ENCODE measurements at places on chromosomes 3 and 15.

- no peak overlapping the region for H3K27ac ChIP-seq
- no peaks in the 10 kb centered on the region for H3K4me1 ChIP-seq
- no peak for DNase-seq
- peaks cover 42% of the 10 kb centered on the region for H3K27me3 ChIP-seq
- H3K4me3 ChIP-seq, result no peak overlapping the region
- no peaks in the 10 kb centered on the region for H3K36me3 ChIP-seq
These were observed 1.4 kb downstream of the PTH1R start for GRCh38 chr3:46878781-46879436.

DNA sequence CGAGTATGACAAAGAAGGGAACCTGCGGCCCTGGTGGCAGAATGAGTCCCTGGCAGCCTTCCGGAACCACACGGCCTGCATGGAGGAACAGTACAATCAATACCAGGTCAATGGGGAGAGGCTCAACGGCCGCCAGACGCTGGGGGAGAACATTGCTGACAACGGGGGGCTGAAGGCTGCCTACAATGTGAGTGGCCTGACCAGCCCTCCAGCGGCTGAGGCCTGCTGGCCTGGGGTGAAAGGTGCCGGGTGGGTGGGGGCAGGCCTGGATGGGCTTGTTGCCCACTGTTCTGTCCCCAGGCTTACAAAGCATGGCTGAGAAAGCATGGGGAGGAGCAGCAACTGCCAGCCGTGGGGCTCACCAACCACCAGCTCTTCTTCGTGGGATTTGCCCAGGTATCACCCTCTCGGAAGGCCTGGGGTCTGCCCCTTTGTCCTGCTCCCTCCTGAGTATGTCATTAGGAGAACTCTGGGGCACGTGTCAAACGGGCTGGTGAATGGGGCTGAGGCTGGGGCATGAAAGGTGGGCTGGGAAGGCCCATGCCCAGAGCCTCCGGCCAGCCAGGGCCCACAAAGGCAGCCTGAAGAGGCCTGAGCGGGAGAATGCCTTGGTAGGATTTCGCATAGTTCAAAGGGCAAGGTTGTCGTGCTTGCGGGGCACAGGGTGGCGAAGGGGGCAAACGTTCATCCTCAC is 7.8 kb upstream of the PSMD2 start:
- H3K4me3 ChIP-seq, result no peak overlapping the region
- H3K4me1 ChIP-seq, result no peaks in the 10 kb centered on the region
- no peaks in the 10 kb centered on the region for H3K36me3 ChIP-seq
- peaks cover 21% of the 10 kb centered on the region for H3K27me3 ChIP-seq
- DNase-seq, result no peak

DNA sequence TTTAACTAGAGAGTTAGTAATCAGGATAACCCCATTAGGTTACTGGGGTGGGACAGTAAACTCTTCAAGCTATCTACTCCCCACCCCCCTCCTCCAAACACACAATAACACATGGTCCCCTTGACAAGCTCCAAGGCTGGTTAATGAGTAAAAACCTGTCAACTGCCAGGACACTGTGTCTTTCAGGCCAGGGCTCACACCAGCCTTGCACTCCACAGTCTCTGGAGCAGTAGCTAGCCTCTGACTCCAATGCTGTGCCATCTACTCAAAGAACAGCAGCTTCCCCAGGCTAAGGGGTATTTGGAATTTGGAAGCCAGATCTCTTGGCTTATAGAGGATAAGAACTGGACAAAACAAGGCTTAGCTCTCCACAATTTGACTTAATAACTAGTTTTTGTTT is 115.8 kb downstream of the LRIG1 start:
- H3K27ac ChIP-seq, result no peak overlapping the region
- H3K36me3 ChIP-seq, result peaks cover 62% of the 10 kb centered on the region
- DNase-seq, result no peak
- H3K4me1 ChIP-seq, result peaks cover 6% of the 10 kb centered on the region

DNA sequence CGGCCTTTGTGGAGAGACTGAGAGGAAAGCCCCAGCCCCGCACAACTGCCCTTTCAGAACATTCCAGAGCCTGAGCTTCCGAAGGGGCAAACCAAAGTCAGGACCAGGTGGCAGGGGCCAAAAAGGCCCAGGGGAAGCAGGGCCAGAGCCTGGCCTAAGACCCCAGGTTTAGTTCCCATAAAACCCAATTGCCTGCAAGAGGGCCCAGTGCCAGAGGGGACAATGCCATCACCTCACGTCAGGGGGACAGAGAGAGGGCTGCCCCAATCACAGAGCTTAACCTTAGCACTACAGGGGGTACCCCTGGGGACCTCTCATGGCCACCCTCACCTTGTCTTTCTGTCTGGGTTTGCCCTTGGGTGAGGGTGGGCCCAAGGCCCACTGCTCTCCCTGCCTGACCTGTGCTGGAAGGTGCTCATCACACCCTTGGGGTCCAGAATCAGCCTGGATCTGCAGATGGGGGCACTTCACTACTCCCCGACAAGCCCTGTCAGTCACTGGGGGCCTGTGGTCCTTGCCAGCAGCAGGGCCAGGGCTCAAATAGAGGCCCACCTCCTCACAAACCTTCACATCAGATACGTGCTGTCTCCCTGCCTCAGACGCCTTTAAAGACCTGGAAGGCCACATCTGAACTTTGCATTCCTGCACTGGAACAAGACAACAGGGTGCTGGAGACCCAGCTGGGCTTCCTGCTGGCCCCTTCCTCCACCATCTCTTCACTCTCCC is 3.8 kb downstream of the CALML4 start:
- peaks cover 3% of the 10 kb centered on the region for H3K4me1 ChIP-seq
- H3K27ac ChIP-seq, result no peak overlapping the region

- peaks cover 5% of the 10 kb centered on the region for H3K27me3 ChIP-seq
- H3K36me3 ChIP-seq, result no peaks in the 10 kb centered on the region
- no peak overlapping the region for H3K27ac ChIP-seq
- no peak overlapping the region for H3K4me3 ChIP-seq
- peaks cover 4% of the 10 kb centered on the region for H3K4me1 ChIP-seq
These were observed 16.5 kb downstream of the SEMA3G start for GRCh38 chr3:52428151-52429005.

GRCh38 chr3:60772584-60772983 is 478.7 kb downstream of the FHIT start:
- H3K27ac ChIP-seq, result no peak overlapping the region
- H3K36me3 ChIP-seq, result no peaks in the 10 kb centered on the region
- no peaks in the 10 kb centered on the region for H3K4me1 ChIP-seq
- no peak for DNase-seq
- H3K27me3 ChIP-seq, result no peaks in the 10 kb centered on the region

DNA sequence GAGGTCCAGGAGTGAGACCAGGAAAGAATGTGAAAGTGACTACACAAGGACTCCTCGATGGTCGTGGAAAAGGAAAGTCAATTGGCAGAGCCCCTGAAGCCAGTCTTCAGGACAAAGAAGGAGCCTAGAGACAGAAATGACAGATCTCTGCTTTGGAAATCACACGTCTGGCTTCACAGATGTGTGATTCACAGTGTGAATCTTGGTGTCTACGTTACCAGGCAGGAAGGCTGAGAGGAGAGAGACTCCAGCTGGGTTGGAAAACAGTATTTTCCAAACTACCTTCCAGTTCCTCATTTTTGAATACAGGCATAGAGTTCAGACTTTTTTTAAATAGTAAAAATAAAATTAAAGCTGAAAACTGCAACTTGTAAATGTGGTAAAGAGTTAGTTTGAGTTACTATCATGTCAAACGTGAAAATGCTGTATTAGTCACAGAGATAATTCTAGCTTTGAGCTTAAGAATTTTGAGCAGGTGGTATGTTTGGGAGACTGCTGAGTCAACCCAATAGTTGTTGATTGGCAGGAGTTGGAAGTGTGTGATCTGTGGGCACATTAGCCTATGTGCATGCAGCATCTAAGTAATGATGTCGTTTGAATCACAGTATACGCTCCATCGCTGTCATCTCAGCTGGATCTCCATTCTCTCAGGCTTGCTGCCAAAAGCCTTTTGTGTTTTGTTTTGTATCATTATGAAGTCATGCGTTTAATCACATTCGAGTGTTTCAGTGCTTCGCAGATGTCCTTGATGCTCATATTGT is 6.0 kb downstream of the CCR2 start:
- no peak overlapping the region for H3K27ac ChIP-seq
- peaks cover 53% of the 10 kb centered on the region for H3K27me3 ChIP-seq
- no peaks in the 10 kb centered on the region for H3K36me3 ChIP-seq
- H3K4me1 ChIP-seq, result no peaks in the 10 kb centered on the region
- DNase-seq, result peak; percentile 21

- H3K4me3 ChIP-seq, result no peak overlapping the region
- no peaks in the 10 kb centered on the region for H3K36me3 ChIP-seq
- no peaks in the 10 kb centered on the region for H3K27me3 ChIP-seq
- H3K27ac ChIP-seq, result no peak overlapping the region
- DNase-seq, result peak; percentile 77
- H3K4me1 ChIP-seq, result 0 out of 2 replicates have a peak, but pooled peaks cover 2% of the 10 kb centered on the region
These were observed 35.1 kb upstream of the ZDHHC23 start for GRCh38 chr3:113912552-113913236.

GRCh38 chr3:192433704-192434103 is 293.6 kb downstream of the FGF12 start:
- DNase-seq, result no peak
- no peak overlapping the region for H3K27ac ChIP-seq
- no peaks in the 10 kb centered on the region for H3K27me3 ChIP-seq

- no peaks in the 10 kb centered on the region for H3K36me3 ChIP-seq
- DNase-seq, result no peak
- H3K4me3 ChIP-seq, result no peak overlapping the region
- H3K27me3 ChIP-seq, result no peaks in the 10 kb centered on the region
These were observed 177.5 kb downstream of the EPHA6 start for GRCh38 chr3:96991800-96992365.

- H3K36me3 ChIP-seq, result peaks cover 24% of the 10 kb centered on the region
- H3K27me3 ChIP-seq, result no peaks in the 10 kb centered on the region
- H3K27ac ChIP-seq, result no peak overlapping the region
- H3K4me1 ChIP-seq, result no peaks in the 10 kb centered on the region
- H3K4me3 ChIP-seq, result no peak overlapping the region
These were observed 7.5 kb downstream of the CDC25A start for GRCh38 chr3:48180531-48181253.

- H3K27me3 ChIP-seq, result no peaks in the 10 kb centered on the region
- H3K4me3 ChIP-seq, result no peak overlapping the region
- DNase-seq, result peak; percentile 87
These were observed 9.8 kb downstream of the HEG1 start for GRCh38 chr3:125045965-125046364.

- no peaks in the 10 kb centered on the region for H3K27me3 ChIP-seq
- H3K36me3 ChIP-seq, result no peaks in the 10 kb centered on the region
- H3K27ac ChIP-seq, result no peak overlapping the region
- DNase-seq, result peak; percentile 32
These were observed 6.5 kb upstream of the CLDN16 start for GRCh38 chr3:190381441-190381840.

- H3K36me3 ChIP-seq, result no peaks in the 10 kb centered on the region
- no peaks in the 10 kb centered on the region for H3K27me3 ChIP-seq
- peaks cover 9% of the 10 kb centered on the region for H3K4me1 ChIP-seq
- peak; percentile 41 for DNase-seq
These were observed 64.8 kb downstream of the ADAM10 start for GRCh38 chr15:58684751-58685150.

DNA sequence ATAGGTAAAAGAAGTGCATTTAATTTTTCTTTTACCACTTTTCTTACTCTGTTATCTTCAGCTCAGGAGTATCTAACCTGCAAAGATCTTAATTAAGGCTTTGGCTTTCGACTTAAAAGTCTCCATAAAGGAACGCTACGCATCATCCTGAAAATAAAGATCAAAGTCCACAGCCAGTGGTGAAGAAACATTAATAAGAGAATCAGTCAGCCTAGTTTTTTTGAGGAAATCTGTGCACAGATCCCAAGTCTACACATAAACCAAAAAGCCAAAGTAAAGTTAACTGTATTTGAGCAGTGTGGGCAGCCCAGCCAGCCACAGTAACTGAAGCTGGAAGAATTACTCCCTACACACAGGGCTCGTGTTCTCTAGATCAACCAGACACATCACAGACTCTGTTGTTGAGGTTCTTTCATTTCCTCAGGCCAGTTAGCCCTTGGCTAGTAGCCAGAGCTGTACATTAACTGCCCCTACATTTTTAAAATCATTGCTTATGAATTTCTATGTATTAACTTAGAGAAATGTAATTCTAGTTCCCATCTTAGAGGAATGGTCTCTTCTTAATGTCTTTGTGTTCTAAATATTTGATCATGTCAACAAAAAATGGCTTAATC is 6.9 kb downstream of the LRRC2 start:
- DNase-seq, result peak; percentile 33
- H3K4me1 ChIP-seq, result peaks cover 9% of the 10 kb centered on the region
- H3K27ac ChIP-seq, result peak overlapping the region; percentile 76
- no peak overlapping the region for H3K4me3 ChIP-seq
- H3K36me3 ChIP-seq, result peaks cover 4% of the 10 kb centered on the region

GRCh38 chr3:52784931-52785590 is 7.7 kb downstream of the ITIH1 start:
- no peak for DNase-seq
- no peaks in the 10 kb centered on the region for H3K36me3 ChIP-seq
- H3K27me3 ChIP-seq, result peaks cover 51% of the 10 kb centered on the region
- H3K4me3 ChIP-seq, result no peak overlapping the region

DNA sequence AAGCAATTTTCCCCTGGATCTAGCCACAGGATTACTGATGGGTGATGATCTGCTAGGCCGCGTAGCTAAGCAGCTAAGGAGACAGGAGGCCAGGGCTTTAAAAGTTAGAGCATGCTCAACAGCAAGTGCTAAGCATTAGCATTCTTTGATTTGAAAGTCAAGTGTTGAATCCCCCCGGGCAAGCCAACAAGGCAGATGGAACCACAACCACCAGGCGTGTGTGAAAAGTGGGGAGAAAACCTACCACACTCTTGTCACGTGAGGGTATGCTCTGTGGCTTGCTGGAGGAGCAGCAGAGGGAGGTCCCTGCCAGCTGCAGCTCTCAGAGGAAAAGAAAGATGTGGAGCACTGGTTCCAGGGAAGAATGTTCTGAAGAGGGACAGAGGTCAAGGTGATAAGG is 20.9 kb downstream of the SLC51A start:
- no peak overlapping the region for H3K27ac ChIP-seq
- H3K36me3 ChIP-seq, result peaks cover 39% of the 10 kb centered on the region
- DNase-seq, result no peak
- H3K4me3 ChIP-seq, result no peak overlapping the region

DNA sequence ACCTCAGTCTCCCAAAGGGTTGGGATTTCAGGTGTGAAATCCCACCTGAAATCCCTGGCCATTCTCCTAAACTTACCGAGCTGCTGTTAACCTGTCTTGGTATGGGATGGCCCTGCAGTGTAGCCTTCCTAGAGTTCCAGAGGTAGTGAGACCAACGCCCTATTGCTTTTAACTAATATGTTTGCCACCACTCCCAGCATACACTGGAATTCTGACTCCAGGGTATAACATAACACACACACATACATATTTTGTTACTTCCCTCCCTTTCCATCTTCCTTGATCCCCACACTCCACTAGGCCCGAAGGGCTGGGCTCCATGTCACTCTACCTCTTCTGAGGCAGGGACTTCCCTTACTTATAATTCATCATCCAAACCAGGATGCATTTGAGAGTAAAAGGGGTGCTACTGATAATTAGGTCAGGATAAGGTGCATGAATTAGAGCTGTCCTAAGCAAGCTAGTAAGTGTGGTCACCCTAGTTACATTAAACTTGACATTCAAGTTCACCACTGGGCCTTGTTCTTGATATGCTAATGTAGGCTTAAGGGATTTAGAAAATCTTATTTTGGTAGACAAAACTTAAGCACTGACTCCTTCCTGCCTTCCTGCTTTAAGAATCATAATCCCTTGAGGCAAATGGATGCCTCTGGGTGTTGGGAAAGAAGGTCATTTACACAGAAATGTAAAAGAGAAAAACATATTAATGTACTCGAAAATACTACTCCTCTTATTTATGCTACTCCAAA is 317.6 kb downstream of the MAGI1 start:
- no peak for DNase-seq
- no peak overlapping the region for H3K4me3 ChIP-seq
- no peaks in the 10 kb centered on the region for H3K36me3 ChIP-seq
- H3K27me3 ChIP-seq, result no peaks in the 10 kb centered on the region
- H3K4me1 ChIP-seq, result 0 out of 2 replicates have a peak, but pooled peaks cover 2% of the 10 kb centered on the region

All from IMR-90 (cell line).